ENCODE measurements at places on chromosomes 2 and 18.

DNA sequence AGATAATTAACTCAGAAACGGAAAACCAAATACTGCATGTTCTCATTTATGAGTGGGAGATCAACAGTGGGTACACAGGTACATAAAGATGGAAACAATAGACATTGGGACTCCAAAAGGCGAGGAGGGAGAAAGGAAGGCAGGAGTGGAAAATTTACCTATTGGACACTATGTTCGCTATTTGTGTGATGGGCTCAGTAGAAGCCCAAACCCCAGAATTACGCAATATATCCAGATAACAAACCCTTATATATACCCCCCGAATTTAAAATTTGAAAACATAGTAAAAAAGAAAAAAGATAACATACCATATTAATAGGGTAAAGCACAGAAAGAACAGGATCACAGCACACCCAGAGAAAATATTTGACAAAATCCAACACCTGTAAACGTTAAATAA is 1351.7 kb upstream of the FAM98A start:
- DNase-seq = no peak

DNA sequence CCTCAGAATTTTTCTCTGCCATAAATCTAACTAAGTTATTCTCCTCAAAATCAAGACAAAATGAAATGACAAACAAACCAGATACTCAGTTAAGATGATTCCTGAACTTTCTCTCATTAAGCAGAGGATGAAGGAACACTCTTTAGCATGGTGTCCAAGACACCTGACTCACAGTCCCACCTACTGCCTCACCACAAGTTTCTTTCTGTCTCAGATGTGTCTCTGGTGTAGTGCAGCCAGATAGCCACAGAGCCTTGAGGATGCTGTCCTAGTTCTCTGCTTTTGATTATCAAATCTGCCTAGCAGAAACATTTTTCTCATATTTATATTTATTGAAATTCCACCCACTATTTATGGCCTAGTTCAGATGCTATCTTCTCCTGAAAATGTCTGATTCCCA is 103.6 kb upstream of the TMEM200C start:
- no peak for DNase-seq

DNA sequence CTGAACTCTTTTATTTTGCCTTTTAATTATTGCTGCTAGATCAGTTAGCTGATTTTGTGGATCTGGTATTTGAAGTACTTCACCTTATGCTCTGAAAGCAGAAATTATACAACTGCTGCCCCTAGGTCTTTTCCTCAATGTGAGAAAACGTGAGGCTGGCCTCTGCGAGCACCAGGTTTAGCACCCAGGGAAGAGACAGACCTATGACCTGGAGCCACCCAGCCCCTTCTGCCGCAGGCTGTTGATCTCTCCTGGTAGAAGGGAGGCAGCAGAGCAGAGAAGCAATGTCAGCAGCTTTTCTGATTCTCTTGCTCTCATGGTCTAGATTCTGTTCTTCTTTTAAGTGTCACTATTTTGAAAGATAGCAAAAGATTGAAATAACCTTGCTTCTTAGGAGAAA is 19.9 kb downstream of the TRAPPC12 start:
- DNase-seq = no peak

GRCh38 chr2:230885463-230886130 is 20.9 kb downstream of the ITM2C start:
- no peak for DNase-seq

DNA sequence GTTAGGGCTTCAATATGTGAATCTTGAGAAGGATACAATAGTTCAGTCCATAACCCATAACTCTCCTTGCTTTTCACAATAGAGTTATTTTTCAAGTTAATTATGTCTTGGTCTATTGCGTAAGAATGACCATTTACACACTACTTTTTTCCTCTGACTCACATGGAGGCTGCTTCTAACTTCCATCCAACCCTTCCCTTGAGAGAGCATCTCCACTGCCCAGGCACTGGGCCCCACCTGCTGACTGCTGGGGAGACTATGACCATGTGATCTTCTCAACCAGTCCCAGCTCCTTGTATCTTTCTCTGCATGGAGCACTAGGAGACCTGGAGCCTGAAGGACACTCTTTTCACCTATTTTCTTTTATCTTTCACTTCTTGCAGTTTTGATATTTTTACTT is 251.5 kb downstream of the GPD2 start:
- DNase-seq = no peak

GRCh38 chr2:201559067-201559710 is 84.1 kb downstream of the TMEM237 start:
- no peak for DNase-seq

DNA sequence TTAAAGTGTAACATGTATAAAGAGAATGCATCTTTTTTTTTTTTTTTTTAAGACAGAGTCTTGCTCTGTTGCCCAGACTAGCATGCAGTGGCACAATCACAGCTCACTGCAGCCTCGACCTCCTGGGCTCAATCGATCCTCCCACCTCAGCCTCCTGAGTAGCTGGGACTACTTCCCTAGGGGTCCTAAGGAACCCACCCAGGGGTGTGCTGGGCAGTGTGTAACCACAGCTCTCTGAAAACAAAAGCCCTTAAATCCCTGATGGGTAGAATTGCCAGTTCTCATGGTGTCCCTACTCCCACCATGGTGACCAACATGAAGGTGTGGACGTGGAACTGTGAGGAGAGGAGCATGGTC is 105.6 kb upstream of the ST3GAL5 start:
- DNase-seq = no peak

DNA sequence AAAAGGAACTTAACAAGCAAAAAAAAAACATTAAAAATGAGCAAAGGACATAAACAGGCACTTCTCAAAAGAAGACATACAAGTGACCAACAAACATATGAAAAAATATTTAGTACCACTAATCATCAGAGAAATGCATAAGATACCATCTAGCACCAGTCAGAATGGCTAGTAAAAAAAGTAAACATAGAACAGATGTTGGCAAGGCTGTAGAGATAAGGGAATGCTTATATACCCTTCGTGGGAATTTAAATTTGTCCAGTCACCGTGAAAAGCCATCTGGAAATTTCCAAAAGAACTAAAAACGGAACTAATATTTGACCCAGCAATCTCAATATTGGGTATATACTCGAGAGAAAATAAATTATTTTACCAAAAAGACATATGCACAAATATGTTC is 1751.3 kb upstream of the LRRTM1 start:
- DNase-seq = no peak

GRCh38 chr18:43396266-43396665 is 119.0 kb upstream of the SYT4 start:
- DNase-seq = no peak

- no peak for DNase-seq
These were observed 610.2 kb downstream of the DSC3 start for GRCh38 chr18:30432349-30432748.

GRCh38 chr2:134593519-134593918 is 125.3 kb downstream of the TMEM163 start:
- DNase-seq = no peak

- DNase-seq = no peak
These were observed 61.5 kb upstream of the FAM98A start for GRCh38 chr2:33660416-33661123.
